SK-N-MC (cell line): ENCODE measurements at places on chromosomes 2 and 18.
A peak's percentile ranks its signal among the peaks of the same experiment; 100 is the strongest.

GRCh38 chr18:50179465-50179864, 15.5 kb downstream of the MYO5B start:
- DNase-seq, result no peak

DNA sequence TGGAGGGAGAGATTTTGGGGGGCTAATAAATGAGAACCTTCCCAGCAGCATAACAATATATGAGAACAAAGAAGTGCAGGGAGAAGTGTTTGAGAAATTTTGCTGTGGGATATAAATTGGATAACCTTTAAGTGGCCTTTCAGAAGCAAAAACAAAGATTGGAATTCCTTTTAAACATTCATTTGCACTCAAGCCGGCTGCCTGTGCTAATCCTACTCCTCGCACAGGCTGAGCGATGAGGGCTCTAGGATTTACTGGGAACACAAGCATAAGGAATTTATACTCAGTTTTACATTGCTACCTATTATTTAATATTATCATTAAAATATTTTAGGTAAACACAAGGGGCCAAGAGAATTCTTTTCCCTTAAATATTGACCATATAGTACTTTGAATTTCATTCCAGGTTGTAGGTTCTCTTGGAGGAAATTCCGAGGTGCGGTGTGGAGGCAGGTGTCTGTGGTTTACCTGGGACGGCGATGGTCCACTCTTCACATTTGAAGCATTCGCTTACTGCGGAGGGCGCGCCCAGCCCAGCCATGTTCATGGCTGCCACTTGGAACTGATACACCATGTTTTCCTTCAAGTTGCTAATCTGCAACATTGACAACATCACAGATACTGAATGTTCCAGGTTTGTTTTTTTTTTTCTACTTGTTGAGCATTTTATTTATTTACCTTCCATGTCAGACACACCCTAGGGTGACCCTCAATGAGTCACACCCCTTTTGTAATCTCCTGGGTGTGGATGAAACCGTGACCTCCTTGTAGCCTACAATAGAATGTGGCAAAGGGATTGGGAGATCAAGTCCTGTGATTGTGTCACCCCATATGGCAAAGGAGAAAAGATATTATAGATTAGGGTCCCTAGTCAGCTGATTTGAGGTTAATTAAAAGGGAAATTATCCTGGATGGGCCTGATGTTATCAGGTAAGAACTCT, 100.1 kb downstream of the MYOM1 start:
- no peak for DNase-seq

DNA sequence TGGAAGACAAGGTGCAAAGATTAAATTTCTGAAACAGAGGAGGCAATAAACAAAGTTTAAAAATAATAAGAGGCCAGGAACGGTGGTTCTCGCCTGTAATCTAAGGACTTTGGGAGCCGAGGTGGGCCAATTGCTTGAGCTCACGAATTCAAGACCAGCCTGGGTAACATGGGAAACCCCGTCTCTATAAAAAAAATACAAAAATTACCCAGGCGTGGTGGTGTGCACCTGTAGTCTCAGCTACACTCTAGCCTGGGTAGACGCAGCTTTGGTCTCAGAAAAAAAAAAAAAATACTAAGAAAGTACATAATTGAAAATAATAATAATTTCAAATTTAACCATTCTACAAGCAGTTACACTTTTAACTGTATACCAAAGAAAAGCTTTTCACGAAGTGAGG, 744.6 kb upstream of the POU3F3 start:
- no peak for DNase-seq

- no peak for DNase-seq
These were observed 180.0 kb downstream of the INSIG2 start for GRCh38 chr2:118268268-118268667.

DNA sequence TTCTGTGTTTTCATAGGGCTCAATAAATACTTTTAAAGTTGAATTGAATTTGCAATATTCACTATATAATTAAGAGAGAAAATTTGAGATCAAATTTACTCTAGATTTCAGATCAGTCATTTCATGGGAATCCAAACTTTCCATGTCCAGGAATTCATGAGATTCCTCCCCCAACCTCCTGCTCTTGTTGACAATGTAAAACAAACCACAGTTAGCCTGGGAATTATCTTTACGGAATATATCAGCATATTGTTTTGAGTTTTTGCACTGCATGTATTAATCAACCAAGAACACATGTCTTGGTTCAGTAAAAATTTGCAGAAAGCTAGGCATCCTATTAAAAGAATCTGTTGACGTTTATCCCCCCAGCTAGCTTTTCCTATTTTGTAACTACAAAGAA, 42.3 kb downstream of the CYP1B1 start:
- DNase-seq, result no peak

GRCh38 chr18:41371156-41372045, 583.6 kb upstream of the PIK3C3 start:
- no peak for DNase-seq

- no peak for DNase-seq
These were observed 25.1 kb downstream of the ABCB11 start for GRCh38 chr2:169005994-169006393.

DNA sequence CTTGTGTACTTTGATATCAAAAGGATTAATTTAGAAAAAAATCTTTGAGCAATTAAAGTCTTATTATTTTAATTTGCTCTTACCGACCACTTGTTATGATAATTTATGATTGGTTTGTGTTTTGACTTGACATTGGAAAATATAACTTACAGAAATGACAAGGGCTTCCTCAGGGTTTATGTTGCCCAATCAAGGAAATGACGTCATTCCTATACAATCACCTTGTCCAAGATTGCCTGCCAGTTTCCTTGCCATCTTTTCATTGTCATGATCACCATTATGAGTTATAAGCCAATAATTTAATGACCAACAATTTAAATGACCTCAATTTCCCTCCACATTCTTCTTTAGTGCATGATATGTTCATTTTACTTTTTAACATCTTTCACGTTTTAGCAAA, 351.8 kb upstream of the TMEFF2 start:
- DNase-seq, result no peak

DNA sequence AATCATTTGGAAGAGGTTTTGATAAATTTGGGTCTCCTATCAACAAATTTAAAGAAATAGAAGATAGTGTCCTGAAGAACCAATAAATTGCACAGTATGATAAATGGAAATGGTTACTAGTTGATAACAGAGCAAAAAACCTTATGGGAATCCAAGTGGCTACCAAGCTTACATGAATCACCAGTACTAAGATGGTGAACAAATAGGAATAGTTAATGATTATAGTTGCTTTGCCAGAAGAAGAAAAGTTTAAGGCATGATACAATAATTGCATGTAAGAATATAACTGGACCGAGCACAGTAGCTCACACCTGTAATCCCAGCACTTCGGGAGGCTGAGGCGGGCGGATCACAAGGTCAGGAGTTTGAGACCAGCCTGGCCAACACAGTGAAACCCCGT, 19.6 kb upstream of the INO80D start:
- no peak for DNase-seq

- DNase-seq, result no peak
These were observed 146.7 kb upstream of the ACVR2A start for GRCh38 chr2:147698166-147698565.

- peak; percentile 71 for DNase-seq
These were observed 300.9 kb downstream of the PHLPP1 start for GRCh38 chr18:63016270-63016669.

GRCh38 chr2:238267884-238268680, 20.3 kb downstream of the PER2 start:
- DNase-seq, result no peak

DNA sequence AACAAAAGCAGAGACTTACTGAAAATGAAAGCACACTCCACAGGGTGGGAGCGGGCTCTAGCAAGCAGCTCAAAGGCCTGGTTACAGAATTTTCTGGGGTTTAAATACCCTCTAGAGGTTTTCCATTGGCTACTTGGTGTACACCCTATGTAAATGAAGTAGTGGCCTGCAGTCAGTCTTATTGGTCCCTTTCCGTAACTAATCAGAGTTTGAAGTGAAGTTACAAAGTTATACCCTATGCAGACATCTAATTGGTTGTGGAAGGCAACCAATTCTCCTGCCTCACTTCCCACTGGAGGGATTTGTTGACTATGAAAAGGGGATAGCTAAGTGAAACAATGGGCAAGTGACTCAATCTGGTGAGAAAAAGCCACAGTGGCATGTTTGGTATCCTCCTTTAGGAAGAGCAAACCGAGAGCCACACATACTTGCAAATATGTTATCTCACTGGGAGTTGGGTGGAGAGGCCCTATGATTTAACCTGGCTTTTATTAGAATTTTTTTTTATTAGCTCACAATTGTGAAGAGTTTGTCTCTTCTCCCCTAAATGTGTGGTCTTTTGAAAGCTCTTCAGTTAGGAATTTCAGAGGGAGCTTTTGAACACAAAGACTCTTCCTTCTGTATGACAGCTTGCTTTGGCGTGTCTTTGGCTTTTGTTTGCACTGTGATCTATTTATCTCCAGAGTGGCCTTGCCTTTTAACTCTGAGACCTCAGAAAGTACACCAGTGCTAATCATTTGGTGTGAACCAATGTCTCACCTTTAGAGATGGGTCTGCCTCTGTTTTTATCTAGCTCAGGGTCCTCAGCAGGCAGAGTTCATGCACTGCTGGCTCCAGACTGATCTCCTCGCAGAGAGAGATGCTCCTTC, 69.6 kb downstream of the MAP4K4 start:
- DNase-seq, result no peak

GRCh38 chr18:2926528-2926927, 79.7 kb downstream of the EMILIN2 start:
- no peak for DNase-seq

DNA sequence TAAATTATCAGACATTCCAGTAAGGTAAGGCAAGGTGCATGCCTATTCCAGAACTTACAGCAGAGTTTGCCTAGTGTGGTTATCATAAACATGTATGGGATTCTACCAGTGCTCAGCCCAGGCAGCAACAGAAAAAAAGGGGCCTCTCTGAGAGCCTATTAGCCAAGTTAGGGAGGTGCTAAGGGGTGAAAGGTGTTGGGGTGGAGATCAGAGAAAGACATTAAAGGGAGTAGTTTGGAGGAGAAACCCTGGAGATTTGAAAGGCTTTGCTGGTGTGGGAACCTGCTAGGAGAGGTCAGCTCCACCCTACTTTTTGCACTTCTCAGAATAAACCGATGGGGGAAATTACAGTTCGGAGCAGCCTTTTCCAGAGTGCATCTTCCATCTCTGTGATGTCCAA, 2.9 kb downstream of the ARPC2 start:
- no peak for DNase-seq

- no peak for DNase-seq
These were observed 5.1 kb downstream of the HNMT start for GRCh38 chr2:137969418-137969765.

DNA sequence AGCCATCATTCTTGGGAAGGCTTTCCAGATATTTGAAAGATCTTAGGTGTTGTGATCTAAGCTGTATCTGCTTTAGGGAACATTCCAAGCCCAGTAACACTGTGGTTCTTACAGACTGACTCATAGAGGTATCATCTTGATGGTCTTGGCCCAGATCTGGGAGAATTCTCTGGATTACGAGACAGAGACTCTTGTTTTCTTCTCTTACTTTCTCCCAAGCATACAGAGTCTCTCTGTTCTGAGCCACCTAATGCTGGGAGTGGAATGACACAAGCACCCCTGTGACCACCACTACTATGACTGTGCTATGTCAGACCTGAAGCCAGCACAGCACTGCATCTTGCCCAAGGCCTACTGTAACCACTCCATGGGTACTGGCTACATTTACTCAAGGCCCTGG, 81.0 kb upstream of the EPAS1 start:
- DNase-seq, result no peak

GRCh38 chr18:12014521-12015415, 33.5 kb downstream of the IMPA2 start:
- DNase-seq, result no peak

DNA sequence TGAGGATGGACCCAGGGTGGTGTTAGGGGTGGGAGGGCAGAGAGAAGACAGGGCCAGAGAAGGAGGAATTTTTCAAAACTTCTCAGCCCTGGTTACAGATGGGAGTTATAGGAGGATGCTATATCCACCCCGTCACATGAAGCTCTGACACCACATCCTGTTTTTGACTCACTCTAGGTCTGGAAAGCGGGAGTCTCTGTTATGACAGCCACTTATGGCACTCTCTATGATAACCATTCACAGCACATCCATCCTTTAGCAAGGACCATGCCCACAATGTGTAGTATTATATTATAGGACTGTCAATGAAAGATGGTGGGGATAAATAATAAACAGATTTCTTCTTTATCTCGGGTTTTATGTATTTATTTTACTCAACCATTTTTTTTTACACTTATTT, 461.2 kb downstream of the CDH2 start:
- DNase-seq, result no peak

GRCh38 chr2:232348936-232349335, 29.6 kb upstream of the ALPP start:
- no peak for DNase-seq
